ENCODE measurements at places on chromosomes 7 and 10.

- no peak for DNase-seq
These were observed 11.8 kb downstream of the NT5C2 start for GRCh38 chr10:103181244-103181643.

DNA sequence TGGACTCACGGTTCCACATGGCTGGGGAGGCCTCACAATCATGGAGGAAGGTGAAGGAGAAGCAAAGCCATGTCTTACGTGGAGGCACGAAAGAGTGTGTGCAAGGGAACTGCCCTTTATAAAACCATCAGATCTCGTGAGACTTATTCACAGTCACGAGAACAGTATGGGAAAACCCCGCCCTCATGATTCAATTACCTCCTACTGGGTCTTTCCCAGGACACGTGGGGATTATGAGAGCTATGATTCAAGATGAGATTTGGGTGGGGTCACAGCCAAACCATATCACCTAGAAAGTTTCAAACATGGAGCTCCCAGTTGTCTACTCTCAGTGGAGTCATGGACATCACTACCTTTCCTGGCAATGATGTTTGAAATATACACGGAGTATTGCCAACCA is 49.6 kb downstream of the CYCS start:
- DNase-seq, result no peak

DNA sequence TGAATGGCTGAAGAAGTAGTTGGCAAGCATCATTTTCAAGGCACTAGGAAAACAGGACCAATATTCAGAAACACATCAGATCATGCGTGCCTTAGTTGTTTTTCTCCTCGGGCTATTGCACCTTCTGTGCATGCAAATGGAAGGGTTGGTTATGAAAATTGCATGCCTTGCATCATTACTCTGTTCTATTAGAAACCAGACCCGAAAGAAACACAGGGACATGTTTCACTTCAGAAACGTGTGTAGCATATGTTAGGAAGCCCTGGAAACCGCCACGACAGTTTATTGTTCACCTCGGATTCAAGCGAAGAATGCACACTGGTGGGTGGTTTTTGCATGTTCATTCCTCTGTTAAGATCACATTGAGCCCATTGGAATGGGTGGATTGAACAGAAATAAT is 214.7 kb downstream of the FRMD4A start:
- no peak for DNase-seq

- DNase-seq, result no peak
These were observed 25.7 kb downstream of the FOXL3 start for GRCh38 chr7:315516-316265.

DNA sequence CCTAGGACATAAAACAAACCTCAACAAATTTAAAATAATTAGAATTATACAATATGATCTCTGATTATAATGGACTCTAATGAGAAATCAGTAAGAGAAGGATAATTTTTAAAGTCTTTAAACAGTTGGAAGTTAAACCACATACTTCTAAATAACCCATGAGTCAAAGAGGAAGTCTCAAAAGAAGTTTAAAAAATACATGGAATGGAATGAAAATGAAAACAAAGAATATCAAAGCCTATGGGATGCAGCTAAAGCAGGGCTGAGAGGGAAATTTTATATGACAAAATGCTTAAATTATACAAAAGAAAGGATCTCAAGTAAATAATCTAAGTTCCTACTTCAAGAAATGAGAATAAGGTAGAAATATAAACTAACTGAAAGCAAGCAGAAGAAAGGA is 460.5 kb downstream of the RPS24 start:
- DNase-seq, result no peak

DNA sequence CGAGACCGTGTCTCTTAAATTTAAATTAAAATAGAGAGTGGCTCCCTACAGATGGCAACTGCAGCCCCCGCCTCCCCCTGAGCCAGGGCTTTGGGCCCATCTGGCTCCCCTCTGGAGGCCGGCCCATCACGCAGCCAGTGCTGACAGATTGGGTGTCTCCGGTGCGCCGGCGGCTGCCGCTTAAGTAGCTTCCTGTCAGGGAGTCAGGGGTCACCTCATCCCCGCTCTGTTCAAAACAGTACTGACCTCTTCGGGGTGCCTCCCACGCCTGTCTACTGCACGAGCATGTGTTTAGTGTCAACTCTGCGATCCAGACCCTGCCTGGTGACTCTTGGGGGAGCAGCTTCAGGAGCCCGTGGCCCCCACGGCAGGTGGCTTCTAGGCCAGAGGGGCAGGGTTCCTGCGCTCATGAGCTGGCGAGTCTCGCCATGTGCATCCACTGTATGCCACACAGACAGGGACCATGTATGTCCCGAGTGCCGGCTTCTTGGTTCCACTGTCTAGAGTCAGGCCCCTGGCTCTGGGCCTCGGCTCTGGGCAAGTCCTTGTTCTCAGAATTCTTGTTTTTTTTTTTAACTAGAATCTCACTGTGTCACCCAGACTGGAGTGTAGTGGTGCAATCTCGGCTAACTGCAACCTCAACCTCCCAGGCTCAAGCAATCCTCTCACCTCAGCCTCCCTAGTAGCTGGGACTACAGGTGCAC is 36.1 kb downstream of the KCTD7 start:
- no peak for DNase-seq

DNA sequence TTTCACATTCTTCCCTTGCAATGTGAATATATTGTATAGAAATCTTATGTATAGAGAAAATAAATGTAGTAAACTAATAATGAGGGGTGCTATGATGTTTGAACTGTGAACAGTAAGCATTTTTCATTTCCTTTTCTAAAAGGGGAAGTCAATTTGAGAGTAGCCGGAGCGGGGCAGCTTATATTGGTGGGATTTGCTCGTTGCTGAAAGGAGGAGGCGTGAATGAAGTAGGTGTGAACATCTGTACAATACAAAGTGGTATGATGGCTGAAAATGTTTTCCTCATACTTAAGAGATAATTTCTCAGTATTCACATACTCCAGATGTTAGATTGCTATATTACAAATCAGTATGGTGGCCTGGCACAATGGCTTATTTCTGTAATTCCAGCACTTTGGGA is 87.1 kb downstream of the SRI start:
- no peak for DNase-seq

DNA sequence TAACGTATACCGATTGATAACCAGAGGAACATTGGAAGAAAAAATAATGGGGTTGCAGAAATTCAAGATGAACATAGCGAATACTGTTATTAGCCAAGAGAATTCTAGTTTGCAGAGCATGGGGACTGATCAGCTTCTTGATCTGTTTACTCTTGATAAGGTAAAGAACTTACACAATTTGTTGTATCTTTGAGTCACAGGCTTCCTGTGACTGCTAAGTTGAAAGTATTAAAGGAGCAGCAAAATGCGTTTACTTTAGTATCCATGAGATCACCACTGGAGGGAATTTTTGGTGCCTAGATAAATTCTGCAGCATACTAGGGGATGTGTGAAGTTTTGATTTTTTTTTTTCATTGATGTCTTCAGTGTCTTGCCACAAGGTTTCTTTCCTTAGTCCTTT is 103.6 kb downstream of the BTAF1 start:
- peak; percentile 19 for DNase-seq

DNA sequence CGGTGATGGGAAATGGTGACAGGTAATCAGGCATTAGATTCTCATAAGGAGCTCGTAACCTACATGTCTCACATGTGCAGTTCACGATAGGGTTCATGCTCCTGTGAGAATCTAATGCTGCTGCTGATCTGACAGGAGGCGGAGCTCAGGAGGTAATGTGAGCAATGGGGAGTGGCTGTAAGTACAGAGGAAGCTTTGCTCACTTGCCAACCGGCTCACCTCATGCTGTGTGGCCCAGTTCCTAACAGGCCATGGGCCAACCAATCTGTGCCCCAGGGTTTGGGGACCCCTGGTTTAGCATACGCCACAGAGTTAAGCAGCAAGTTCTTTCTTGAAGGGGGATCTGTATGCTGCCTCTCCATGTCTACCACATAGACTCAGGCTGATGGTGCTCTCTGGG is 133.1 kb downstream of the IQUB start:
- no peak for DNase-seq

DNA sequence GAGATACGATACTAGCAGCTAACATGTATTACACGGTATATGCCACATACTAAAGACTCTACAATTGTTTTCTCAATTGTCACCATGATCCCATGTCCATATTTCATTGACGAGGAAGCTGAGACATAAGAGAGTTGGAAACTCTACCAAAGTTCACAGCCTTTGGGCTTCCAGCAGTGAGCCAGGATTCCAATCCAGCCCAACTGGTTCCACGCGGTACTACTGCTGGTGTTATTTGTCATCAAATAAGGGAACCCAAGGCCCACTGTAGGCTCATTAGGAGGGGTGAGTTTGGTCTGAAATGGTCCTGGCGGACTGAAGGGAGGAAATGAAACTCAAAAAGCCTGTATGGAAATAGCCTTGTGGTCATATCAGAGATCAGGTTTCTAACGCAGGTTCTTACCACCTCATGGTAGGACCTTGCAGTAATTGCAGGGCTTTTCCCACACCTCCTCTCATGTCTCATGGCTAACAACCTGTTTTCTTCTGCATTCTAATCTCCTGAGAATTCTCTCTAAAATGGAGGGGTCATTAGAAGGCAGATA is 814.6 kb downstream of the LRMDA start:
- DNase-seq, result no peak

- no peak for DNase-seq
These were observed 314.4 kb upstream of the BMPER start for GRCh38 chr7:33590916-33591315.

DNA sequence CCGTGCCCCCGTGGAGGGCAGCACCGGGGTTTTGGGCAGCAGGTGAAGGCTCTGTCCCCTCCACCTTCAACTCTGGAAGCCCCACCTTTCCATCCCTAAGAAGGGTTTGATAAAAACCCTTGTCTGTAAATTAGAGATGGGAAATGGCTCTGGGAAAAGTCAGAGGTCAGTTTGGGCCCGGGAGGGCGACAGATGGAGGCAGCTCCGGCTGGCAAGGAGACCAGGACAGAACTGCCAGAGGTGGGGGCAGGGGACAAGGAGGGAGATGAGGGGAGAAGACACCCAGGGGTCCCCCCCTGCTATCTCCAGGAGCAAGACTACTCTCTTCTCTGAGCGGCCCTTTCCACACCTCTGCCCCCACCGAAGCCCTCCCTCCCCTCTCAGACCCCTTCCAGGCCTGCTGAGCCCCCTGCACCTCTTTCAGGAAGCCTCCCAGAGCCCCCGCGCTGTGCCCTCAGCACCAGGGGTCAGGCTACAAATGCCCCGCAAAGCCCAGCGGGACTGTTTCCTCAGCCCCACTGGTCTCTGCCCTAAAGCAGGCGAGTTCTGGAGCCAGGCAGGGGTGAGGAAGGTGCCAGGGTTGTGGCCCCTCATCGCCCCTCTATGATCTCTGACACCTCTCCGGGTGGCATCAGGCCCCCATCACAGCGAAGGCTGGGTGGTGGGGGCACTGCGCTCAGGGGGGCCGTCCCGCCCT is 980 bp upstream of the SH2B2 start:
- DNase-seq, result no peak

DNA sequence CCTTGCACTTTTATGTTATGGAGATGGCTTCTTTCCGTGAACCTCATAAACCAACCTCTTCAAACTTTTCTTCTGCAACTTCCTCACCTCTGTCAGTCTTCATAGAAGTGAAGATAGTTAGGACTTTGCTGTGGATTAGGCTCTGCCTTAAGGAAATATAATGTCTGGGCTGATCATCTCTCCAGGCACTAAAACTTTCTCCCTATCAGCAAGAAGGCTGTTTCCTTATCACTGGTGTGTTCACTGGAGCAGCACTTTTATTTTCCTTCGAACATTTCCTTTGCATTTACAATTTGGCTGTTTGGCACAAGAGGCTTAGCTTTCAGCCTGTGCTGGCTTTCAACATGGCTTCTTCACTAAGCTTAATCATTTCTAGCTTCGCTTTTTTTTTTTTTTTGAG is 52.8 kb downstream of the ESYT2 start:
- DNase-seq, result no peak

- no peak for DNase-seq
These were observed 100.6 kb downstream of the OAT start for GRCh38 chr10:124318076-124318475.

DNA sequence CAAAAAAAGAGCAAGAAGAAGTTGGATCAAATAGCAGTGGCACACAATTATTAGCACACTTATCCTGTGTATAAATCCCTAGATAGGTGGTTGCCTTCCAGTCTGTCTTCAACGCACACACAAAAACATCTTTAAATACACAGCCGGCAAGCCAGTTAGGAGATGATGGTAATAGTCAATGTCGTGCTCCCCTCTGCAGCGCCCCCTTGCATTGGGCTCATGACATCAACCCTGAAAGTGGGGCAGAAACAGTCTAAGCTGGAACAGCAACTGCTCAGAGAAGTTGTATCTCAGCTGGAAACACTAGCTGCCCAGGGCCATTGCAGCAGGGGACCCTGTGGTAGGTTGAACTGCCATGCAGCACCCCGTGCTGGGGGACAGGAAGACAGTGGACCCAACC is 179.5 kb upstream of the YAE1 start:
- DNase-seq, result no peak
